Hematopoietic multipotent progenitor cell treated with erythropoietin and hydrocortisone succinate and interleukin-3 and kit ligand, for 8 days (in vitro differentiated cells): ENCODE measurements at places on chromosomes 4 and X.
A peak's percentile ranks its signal among the peaks of the same experiment; 100 is the strongest.

GRCh38 chrX:24333371-24333770, 19.5 kb upstream of the SUPT20HL2 start:
- DNase-seq = no peak

DNA sequence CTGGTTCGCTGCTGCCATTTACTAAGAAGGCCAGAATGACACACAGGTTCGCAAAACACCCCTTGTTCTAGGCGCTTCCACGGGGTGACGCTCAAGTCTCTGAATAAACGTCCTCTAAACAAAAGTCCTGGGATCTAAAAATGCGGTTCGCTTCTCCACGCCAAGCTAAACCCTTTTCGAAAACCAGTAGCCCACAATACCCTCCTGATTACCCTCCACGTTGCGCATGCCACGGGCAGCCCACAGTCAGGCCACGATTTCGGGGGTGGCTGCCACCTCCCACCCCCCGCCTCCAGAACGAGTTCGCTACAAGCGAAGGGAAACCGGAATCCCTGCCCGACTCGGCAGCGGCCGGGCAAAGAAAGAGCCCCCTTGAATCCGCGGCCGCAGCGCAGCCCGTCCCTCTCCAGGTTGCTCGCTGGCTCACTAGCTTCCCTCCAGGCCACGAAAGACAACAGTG, 423 bp downstream of the RPL39 start:
- peak; percentile 54 for DNase-seq

GRCh38 chrX:1178580-1179057, 33.8 kb downstream of the CRLF2 start:
- DNase-seq = peak; percentile 10

- no peak for DNase-seq
Measured at GRCh38 chr4:3321295-3321889, 28.6 kb downstream of the RGS12 start.

GRCh38 chrX:130975947-130976346, 72.9 kb upstream of the ENOX2 start:
- peak; percentile 72 for DNase-seq

DNA sequence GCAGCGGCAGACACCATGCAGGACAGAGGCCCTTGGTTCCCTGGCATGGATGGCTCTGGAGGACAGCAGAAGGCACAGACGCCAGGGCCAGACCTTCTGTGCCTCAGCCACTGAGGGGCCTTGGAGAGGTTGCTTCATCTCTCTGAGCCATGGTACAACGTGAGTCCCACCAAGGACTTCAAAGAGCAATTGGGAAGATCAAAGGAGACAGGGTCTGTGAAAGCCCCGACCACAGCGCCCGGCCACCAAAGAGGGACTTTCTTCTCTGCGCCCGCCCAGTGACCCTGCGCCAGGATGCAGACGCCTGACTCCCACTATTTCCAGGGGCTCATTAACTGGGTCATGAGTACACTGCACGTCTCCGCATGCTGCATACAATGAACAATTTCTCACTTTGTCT, 174.0 kb downstream of the AFAP1 start:
- DNase-seq = no peak

GRCh38 chr4:108172231-108172752, 3.6 kb upstream of the LEF1 start:
- peak; percentile 35 for DNase-seq

DNA sequence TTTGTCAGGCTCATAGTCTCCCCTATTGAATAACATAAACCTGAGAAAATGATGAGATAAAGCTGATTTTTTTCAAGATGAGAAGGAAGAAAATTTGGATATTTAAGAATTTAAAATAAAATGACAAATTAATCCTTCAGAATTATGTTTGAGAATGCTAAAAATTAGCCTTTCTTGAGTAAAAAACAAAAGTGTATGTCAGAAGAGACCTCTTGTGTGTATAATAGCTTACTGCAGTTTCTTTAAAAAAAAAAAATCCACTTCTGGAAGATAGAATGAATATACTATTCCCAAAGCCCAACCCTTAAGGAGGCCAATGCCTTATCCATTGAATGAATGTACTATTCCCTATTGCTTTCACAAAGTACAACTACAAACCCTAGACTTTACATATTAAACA, 281.8 kb downstream of the RAPGEF2 start:
- DNase-seq = no peak

GRCh38 chrX:95071621-95072020, 1397.6 kb downstream of the FAM133A start:
- no peak for DNase-seq

- DNase-seq = no peak
Measured at GRCh38 chr4:61772126-61772525, 572.0 kb downstream of the ADGRL3 start.

DNA sequence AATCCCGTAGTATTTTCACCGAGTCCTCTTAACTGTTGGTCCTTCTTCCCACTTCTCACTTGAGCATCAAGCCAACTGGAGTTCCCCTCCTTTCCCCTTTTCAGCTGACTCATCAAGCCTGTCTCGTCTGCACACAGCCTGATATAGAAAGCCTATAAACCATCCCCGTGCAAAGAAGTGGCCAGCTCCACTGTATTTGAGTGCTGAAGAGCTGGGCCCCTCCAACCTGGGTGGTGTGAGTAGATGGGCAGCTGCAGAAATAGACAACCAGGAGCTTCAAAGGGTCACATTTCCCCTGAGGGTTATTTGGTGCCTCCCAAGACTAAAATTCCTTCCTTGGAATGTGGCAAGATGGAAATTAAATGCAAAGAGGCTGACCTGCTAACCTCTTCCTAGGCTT, 199.7 kb downstream of the HS6ST2 start:
- no peak for DNase-seq

- no peak for DNase-seq
Measured at GRCh38 chr4:171629182-171629581, 184.0 kb upstream of the GALNTL6 start.

DNA sequence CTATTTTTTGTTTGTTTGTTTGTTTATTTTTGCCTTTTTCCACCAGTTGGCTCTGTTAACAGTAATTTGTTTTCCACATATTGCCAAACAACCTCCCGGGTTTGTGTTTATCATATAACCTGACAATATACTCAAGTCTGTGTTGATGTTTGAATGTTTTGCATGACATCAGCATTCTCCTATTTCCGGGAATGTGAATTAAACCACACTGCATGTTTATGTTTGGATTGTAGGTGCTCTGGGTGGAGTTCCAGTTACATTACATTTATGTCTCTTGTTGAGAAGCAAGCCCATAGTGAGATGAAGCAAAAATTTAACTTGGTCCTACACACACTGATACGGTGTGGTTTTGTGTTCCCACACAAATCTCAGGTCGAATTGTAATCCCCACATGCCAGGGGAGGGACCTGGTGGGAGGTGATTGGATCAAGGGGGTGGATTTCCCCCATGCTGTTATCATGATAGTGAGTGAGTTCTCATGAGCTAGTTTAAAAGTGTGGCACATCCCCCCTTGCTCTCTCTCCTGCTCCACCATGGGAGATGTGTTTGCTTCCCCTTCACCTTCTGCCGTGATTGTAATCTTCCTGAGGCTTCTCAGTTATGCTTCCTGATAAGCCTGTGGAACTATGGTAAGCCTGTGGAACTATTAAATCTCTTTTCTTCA, 54.4 kb upstream of the CLNK start:
- no peak for DNase-seq

- peak; percentile 57 for DNase-seq
Measured at GRCh38 chr4:168221301-168221700, 97.3 kb downstream of the DDX60 start.
